ENCODE measurements at places on chromosomes 13 and 19.
A peak's percentile ranks its signal among the peaks of the same experiment; 100 is the strongest.

DNA sequence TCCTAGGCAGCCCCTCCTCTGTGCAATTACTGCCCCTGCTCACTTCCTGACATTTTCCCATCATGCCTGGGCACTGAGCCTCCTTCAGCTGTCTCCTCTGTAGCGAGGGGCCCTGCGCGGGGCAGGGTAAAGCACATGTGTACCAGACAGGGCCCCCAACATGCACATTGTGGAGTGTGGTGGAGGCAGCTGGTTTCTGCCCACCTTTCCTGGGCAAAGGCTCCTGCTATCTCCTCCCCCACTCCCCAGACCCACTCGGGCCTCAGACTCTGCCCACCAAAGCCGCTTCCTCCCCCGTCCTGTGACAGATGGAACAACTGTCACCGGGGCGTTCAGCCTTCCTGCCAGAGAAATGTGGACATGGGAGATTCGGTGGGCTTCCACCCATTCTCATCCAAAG, 2.9 kb upstream of the KPTN start:
- no peak overlapping the region for H3K27ac ChIP-seq
- H3K36me3 ChIP-seq, result peaks cover 21% of the 10 kb centered on the region
- peaks cover 35% of the 10 kb centered on the region for H3K4me1 ChIP-seq

DNA sequence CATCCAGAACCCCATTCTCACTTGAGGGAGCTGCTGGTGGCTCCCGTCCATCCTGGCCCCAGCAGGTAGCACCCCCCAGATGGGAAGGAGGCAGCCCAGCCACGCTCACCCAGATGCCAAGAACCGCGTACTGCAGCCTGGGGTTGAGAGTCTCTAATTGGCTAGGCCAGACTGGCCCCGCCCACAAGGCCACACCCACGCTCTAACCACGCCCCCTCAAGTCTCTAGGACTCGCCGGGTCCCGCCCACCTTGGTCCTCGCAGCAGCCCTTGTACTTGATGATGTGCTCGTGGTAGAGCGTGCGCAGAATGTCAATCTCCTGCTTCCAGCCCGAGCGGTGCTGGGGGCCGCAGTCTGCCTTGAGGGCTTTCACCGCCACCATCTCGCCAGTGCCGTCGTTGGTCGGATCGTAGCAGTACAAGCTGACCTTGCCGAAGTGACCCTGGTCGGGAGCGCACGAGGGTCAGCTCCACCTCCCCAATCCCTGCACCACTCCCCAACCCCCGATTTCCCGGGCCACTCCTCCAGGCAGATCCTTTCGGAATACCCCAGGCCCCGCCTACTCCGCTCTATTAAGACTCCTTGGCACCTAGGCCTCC, 14.5 kb upstream of the ICAM3 start:
- H3K4me3 ChIP-seq, result no peak overlapping the region
- DNase-seq, result no peak
- no peaks in the 10 kb centered on the region for H3K27me3 ChIP-seq
- H3K4me1 ChIP-seq, result no peaks in the 10 kb centered on the region
- no peak overlapping the region for H3K27ac ChIP-seq
- H3K36me3 ChIP-seq, result peaks cover 47% of the 10 kb centered on the region

DNA sequence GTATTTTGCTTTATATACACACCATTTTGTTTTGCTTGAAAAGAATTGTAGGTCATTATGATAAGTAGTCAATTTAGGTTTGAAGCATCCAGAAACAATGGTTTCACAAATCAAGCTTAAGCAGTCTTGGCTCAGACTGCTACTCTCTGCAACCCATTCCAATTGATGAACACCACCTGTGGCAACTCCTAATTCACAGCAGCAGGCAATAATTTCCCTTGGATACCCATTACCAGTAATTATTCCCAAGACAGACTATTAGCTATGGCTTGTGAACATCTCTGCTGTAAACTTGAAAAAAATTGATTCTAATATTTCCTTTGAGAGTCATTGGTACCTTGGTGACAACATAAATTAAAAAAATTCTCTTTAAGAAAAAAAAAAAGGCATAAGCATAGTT, 299.3 kb upstream of the SLITRK6 start:
- no peak overlapping the region for H3K4me3 ChIP-seq
- H3K4me1 ChIP-seq, result no peaks in the 10 kb centered on the region
- DNase-seq, result no peak
- no peak overlapping the region for H3K27ac ChIP-seq
- no peaks in the 10 kb centered on the region for H3K27me3 ChIP-seq

DNA sequence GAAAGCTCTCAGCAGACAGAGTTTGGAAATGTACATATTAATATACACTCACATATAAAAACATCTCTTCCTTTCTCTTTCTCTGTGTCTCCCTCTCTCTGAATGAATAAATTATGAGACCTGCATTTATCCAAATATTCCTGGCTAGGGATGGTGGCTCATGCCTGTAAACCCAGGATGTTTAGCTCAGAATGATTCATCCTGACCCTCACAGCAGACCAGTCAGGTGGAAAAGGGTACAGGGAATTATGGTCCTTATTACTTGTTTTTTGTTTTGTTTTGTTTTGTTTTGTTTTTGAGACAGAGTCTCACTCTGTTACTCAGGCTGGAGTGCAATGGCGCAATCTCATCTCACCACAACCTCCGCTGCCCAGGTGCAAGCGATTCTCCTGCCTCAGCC, 71.1 kb downstream of the ZNF429 start:
- no peaks in the 10 kb centered on the region for H3K4me1 ChIP-seq
- no peaks in the 10 kb centered on the region for H3K27me3 ChIP-seq
- no peak for DNase-seq

DNA sequence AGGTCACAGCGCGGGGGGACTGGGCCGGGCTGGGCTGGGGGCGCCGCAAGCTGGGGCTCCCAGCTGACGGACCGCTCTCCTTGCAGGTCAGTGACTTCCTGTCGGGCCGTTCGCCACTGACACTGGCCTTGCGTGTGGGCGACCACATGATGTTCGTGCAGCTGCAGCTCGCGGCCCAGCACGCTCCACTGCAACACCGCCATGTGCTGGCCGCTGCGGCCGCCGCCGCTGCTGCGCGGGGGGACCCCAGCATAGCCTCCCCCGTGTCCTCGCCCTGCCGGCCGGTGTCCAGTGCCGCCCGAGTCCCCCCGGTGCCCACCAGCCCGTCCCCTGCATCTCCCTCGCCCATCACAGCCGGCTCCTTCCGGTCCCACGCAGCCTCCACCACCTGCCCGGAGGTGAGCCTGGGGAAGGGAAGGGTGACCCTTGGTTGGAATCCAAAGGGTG, 5.7 kb downstream of the MIDN start:
- peak overlapping the region; percentile 55 for H3K27ac ChIP-seq
- H3K4me3 ChIP-seq, result no peak overlapping the region
- peaks cover 73% of the 10 kb centered on the region for H3K4me1 ChIP-seq
- no peaks in the 10 kb centered on the region for H3K27me3 ChIP-seq

Data from natural killer cell (primary cell).